ENCODE measurements at places on chromosomes 7 and 10.

DNA sequence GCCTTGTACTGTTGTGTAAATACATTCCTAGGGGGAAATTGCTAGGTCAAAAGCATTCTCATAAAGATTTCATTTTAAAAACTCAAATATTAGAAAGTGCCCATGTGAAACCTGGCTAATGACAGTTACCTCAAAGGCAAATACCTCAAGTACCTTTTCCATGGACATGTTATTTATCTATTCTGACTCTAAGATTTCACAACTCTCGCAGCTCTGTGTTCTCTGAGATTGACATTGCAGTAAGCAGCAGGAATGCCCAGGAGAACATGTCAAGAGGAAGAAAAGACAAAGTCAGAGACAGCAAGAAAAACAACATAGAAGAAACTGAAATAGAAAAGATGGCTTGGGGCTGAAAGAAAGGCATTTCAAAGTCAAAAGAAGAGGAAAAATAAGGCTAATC, 187.4 kb downstream of the CYP26A1 start:
- DNase-seq = no peak

DNA sequence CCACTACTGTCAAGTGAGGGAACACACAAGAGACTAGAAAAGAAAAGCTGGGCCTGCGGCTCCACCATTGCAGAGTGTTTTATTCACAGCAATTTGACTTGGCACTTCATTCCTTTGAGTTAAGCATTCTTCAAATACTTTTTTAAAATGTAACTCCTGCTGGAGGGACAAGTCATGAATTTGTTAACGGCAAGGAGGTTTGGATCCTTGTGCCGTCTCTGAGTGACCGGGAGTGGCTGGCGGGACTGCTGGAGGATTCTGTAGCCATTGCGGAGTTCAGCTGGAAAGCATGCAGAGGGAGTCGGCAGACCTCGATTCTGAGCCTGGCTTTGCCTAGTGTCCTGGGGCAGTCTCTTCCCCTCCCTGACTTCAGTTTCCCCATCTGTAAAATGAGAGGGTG, 9.8 kb downstream of the HSPA12A start:
- no peak for DNase-seq

- DNase-seq = no peak
Measured at GRCh38 chr10:7388602-7389001, 22.2 kb downstream of the SFMBT2 start.

DNA sequence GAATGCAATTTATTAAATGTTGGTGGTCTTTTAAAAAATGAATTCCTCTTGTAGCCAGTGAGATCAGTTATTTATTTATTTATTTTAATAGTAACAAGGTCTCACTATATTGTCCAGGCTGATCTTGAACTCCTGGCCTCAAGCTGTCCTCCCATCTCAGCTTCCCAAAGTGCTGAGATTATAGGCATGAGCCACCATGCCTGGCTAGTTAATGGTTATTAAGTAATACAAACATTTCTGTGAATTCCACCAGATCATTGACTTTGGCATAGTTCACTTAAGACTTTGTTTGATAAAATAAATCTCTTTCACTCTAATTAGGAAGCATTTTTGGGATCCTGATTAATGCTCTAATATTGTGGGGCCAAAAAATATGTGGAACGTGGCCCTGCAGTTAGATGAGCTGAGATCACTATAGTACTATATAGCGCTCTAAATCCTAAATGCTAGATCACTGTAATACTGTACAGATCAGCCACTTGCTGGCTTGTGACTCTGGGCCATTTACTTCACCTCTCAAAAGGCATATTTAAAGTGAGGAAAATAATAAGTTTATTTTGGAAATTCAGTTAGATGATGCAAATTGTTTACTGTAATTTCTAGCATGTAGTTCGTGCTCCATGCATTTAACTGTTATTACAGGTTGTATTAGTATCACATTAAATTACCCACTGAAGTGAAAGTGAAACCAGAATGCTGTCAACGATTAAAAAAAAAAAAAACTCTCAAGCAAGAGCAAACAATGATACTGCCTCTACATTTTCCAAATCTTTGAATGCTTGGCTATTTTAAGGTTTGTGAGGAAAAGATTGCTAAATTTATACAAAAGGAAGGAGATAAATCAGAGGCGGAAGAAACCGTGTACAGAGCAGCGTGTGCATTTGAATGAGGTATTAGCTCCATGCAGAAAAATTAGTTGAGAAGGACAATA, 15.9 kb upstream of the FAS start:
- no peak for DNase-seq

- no peak for DNase-seq
Measured at GRCh38 chr7:99253369-99253768, 19.3 kb upstream of the MYH16 start.

DNA sequence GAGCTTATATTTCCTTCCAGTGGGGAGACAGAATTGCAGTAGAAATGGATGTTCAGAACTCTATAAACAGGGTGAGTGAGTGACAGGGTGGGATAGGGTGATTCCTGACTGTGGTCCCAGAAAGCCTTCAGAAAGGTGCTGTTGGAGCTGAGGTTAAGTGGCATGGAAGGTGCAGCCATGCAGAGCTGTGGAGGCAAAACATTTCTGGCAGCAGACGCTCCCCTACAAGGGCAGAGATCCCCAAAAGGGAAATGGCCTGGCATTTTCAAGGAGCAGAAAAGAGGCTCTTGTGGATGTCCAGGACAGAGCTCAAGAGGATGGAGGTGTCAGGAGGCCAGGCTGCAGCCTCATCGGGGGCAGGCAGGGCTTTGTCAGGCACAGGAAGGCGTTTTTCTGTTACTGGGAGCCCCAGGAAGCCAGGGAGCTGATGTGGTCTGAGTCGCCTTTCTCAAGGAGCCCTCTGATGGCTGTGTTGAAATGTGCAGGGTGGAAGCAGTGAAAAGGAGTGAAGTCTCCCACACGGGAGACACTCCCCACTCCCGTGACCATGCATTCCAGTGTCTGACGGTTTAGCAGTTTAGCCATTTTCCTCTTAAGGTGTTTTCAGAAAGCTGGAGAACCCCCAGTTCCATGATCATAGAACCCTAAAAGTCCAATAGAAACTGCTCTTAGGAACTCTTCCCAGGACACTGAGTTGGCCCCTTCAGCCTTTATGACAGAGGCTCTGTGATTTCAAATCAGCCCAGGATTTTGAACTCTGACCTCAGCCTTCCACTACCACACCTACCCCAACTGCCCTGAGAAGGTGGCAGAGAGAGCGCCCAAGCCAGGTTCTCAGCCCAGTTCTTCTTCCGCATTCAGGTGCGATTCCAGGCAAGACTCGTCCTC, 96.2 kb downstream of the C10orf105 start:
- DNase-seq = no peak

- no peak for DNase-seq
Measured at GRCh38 chr7:128402356-128402755, 7.4 kb downstream of the IMPDH1 start.

DNA sequence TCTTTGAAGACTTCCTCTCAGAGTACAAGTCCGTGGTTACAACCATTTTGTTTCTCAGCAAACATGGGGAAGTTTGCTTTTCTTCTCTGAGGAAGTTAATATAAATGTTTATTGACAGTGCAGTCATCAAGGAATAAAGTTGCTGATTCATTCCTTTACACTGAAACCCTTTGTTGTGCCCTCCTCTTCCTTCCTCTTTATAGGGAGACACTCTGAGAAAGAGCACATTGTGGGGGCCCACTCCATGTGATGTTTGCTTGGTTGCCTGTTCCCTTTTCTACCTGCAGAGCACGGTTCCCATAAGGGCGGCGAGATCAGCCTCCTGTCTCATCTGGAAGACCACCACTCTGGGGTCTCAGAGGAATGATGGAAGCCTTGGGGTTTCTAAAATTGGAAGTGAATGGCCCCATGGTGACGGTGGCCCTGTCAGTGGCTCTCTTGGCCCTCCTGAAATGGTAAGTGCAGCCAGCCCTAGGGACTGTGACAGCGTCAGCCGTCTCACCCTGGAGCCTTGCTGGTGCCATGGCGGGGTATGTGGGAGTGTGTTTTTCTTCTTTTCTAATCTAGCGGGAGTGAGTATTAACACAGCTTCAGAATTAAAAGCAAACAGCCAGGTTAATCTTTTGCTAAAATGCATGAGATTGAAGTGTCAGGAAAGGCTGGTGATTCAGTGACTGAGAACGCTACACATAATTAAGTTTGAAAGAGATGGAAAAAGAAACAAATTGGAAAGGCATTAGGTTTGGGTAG, at the start of gene TBXAS1:
TBXAS1 (plus strand) TSS at position 240 of the 750 bp plus-strand sequence; CDS start at position 367, 127 bp downstream.
- no peak for DNase-seq

DNA sequence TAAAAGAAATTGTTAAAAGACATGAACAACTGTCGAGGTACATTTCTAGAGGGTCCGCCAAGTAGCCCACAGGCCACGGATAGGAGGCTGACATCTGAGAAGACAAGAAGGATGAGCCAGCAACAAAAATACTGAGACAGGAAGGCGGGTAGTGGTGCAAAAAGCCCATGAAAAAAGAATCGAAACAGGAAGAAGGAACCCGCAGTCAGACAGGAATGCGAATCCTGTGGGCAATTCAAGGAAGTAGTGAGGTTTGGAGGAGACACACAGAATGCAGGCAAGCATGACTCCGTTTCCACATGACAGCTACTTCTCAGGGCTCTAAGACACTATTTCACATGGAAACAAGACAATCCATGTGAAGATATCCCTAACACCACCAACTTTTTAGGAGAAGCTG, 125.2 kb downstream of the DOCK4 start:
- no peak for DNase-seq

- DNase-seq = no peak
Measured at GRCh38 chr7:118129041-118129795, 54.7 kb upstream of the LSM8 start.

DNA sequence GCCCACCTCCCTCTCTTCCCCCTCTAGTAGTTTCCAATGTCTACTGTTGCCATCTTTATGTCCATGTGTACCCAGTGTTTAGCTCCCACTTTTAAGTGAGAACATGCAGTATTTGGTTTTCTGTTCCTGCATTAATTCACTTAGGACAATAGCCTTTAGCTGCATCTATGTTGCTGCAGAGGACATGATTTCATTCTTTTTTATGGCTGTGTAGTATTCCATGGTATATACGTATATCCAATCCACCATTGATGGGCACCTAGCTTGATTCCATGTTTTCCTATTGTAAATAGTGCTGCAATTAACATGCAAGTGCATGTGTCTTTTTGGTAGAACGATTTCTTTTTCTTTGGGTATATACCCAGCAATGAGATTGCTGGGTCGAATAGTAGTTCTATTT, 170.4 kb downstream of the NOC3L start:
- DNase-seq = no peak

- DNase-seq = no peak
Measured at GRCh38 chr10:131081376-131081775, 230.1 kb downstream of the TCERG1L start.

DNA sequence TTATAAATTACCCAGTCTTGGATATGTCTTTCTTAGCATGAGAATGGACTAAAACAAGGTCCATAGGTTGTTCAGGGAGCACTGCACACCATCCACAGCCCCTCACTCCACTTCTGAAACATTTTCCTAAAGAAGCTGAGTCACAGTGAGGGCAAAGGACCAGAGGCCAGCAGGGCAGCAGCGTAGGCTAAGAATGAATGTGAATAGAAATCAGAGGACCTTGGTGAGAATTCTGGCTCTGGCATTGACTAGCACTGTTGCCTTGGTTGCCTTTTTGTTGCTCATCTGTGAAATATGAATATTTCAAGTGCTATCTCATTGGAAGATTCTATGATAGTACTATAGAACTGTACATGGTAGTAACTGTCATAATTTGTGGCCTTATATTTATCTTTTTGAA, 41.7 kb upstream of the TOMM7 start:
- no peak for DNase-seq

DNA sequence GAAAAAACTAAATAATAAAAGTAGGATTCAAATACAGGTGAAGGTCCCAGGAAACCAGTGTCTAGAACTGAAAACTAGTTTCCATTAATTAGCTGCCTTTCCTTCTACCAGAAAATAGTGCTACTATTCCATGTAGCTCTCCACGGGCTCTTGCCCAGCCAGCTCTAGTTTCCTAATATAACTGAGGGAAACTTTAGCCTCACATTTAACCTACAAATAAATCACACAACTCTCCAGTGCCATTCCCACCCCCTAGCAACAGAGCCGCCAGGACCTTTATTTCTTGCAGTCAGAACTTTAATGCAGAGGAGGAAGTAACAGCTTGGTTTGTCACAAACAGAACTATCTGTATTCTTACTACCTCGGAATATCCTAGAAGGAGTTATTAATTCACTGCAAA, 10.3 kb downstream of the TOMM7 start:
- DNase-seq = no peak

DNA sequence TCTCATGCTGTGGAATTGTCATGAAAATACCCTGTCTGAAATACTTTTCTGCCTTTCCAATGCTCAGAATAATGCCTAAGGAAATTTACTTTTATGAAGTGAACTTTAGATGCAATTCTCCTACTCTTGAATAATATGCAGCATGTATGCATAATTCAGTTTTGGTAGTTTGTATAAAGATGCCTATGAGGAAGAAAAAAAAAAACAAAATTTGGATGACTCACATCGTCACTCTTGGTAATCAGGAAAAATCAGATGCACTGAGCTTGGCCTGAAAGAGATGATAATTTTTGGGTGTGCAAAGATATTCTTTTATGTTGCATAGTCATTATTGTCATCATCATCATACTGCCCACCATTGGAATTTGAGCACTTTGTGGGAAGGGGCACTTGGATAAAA, 382.1 kb downstream of the ANKRD7 start:
- no peak for DNase-seq

- no peak for DNase-seq
Measured at GRCh38 chr10:119443970-119444660, 98.4 kb downstream of the RGS10 start.

GRCh38 chr7:130274983-130275591, 8.4 kb downstream of the CPA2 start:
- no peak for DNase-seq

GRCh38 chr7:129110258-129110981, 34.1 kb upstream of the TSPAN33 start:
- no peak for DNase-seq

DNA sequence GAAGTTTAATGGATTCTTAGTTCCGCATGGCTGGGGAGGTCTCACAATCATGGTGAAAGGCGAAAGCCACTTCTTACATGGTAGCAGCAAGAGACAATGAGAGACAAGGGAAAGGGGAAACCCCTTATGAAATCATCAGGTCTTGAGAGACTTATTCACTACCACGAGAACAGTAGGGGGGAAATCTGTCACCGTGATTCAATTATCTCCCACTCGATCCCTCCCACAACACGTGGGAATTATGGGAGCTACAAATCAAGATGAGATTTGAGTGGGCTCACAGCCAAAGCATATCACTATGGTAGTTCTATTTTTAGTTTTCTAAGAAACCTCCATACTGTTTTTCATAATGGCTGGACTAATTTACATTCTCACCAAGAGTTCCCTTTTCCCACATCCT, 36.7 kb downstream of the SPAM1 start:
- DNase-seq = no peak

DNA sequence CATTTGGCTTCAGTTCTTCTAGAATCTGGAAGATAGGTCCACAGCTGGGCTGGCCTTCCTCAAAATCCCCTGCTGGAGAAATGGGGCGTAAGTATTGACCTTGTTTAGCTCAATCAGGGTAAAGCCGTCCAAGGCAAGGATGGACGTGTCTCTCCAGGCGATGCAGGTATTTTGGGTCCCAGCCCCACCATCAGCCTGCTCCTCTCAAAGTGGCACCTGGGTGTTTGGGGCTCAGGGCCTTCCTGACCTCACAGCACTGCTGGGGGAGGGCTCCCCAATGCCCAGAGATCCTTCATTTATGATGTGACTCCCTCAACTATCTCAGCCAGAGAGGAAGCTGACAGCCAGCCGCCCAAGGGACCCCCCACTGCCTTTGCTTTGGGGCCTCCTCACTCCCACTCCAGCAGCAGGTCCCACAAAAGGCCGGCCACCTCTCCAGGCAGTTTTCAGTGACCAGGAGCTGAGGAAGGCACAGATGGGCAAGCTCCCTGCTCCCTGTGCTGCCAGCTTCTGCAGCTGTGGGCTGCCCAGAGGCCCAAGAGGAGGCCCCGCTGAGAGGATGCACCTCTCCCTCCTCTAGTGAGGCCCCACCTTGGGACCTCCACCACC, 140.0 kb upstream of the TCERG1L start:
- DNase-seq = no peak

All from activated T-cell treated with anti-CD3 and anti-CD28 coated beads for 24 hours (primary cell).